Trophoblast cell (in vitro differentiated cells and primary cell): ENCODE measurements at places on chromosomes 16 and 17.

DNA sequence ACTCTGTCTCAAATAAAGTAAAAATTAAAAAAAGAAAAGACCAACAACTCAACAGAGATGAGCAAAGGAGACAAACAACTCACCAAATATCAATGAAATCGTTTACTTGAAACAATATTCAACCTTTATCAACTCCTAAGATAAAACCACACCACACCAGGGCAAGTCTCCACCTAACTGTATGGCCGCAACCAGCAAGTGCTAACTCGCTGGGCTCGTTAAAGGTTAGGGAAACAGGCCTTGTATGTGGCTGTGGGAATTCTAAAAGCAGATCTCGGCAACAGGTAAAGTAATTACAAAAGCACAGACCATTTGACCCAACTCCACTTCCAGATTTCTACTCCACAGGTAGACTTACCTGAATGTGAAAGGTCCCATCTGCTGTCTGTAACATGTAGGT, 9.3 kb downstream of the ZCCHC14 start:
- no peaks in the 10 kb centered on the region for H3K4me1 ChIP-seq
- no peaks in the 10 kb centered on the region for H3K27me3 ChIP-seq

GRCh38 chr16:11506741-11507305, 79.9 kb downstream of the LITAF start:
- no peak for DNase-seq
- H3K27ac ChIP-seq: no peak overlapping the region
- no peaks in the 10 kb centered on the region for H3K4me1 ChIP-seq
- no peaks in the 10 kb centered on the region for H3K27me3 ChIP-seq
- H3K36me3 ChIP-seq: no peaks in the 10 kb centered on the region

GRCh38 chr17:28967221-28968135, 16.2 kb upstream of the PHF12 start:
- H3K36me3 ChIP-seq: no peaks in the 10 kb centered on the region
- peak; percentile 90 for DNase-seq
- no peaks in the 10 kb centered on the region for H3K27me3 ChIP-seq

- no peak overlapping the region for H3K27ac ChIP-seq
- H3K4me3 ChIP-seq: no peak overlapping the region
- no peak for DNase-seq
- H3K36me3 ChIP-seq: no peaks in the 10 kb centered on the region
- no peaks in the 10 kb centered on the region for H3K4me1 ChIP-seq
Measured at GRCh38 chr16:11402051-11402744, 56.9 kb downstream of the RMI2 start.

- H3K36me3 ChIP-seq: no peaks in the 10 kb centered on the region
- no peak overlapping the region for H3K27ac ChIP-seq
- H3K27me3 ChIP-seq: no peaks in the 10 kb centered on the region
- DNase-seq: peak; percentile 59
Measured at GRCh38 chr17:56440419-56440818, 153.1 kb upstream of the NOG start.

- H3K4me1 ChIP-seq: peaks cover 12% of the 10 kb centered on the region
- H3K4me3 ChIP-seq: peak overlapping the region; percentile 79
- no peaks in the 10 kb centered on the region for H3K36me3 ChIP-seq
- no peak overlapping the region for H3K27ac ChIP-seq
- no peaks in the 10 kb centered on the region for H3K27me3 ChIP-seq
Measured at GRCh38 chr16:68529931-68530701, 9.0 kb upstream of the ZFP90 start.

DNA sequence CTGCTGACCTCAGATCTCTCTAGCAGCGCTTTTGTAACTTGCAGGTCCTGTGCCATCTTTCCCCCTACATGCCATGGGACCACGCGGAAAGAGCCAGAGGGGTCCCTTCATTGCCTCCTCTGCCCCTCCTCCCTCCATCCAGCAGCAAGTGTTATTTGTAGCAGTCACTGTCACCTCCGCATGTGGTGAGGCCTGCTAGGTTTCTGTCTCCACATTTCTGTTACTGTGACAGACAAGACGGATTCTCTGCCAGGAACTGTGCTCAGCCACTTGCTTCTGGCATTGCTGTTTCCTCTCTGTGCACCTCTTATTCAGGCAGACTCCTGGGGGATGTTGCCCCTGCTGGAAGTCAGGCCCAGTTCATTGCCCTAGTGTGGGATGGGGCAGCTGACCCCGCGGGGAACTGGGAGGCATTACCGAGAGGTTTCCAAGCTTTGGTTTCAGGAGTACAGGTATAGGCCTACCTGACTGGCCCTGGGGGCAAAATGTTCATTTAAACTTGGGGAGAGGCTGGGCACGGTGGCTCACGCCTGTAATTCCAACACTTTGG, 61.2 kb downstream of the RAB11FIP4 start:
- no peaks in the 10 kb centered on the region for H3K36me3 ChIP-seq
- peak overlapping the region; percentile 29 for H3K27ac ChIP-seq
- H3K4me3 ChIP-seq: no peak overlapping the region
- no peaks in the 10 kb centered on the region for H3K27me3 ChIP-seq

DNA sequence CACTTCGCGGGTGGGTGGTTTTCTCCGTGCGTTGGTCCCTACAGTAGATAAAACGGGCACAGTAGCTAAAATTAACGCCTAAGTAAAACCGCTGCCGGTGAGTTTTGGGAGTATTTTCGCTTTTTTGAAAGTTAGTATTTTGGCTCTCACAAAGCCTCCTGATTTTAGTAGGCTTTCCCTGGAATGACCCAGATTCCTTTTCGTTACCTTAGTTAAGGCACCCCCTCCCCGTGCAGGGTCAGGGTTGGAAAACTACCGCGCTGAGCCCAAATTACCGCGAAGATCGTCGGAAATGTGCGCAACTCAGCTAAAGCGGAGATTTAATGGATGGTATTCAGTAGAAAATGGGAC, 28.3 kb upstream of the ST6GALNAC1 start:
- no peaks in the 10 kb centered on the region for H3K36me3 ChIP-seq
- peak overlapping the region; percentile 49 for H3K27ac ChIP-seq
- no peaks in the 10 kb centered on the region for H3K27me3 ChIP-seq
- H3K4me3 ChIP-seq: peak overlapping the region; percentile 65
